ENCODE measurements at places on chromosomes 5 and 9. TPM values are rescaled to one million over a fixed set of nuclear protein-coding genes. Genes with fewer than 3 reads are reported as not detected.

The HAPLN1 gene
- total RNA-seq = 0.77 TPM

The RABGAP1 gene
- total RNA-seq = 36.6 TPM

The EIF4E1B gene
- total RNA-seq = not detected

The PCYOX1L gene
- 3.7 TPM for total RNA-seq

The IRF1 gene
- 21.2 TPM for total RNA-seq

The CRB2 gene
- not detected for total RNA-seq

The JAK2 gene
- 11.3 TPM for total RNA-seq

The DRD1 gene
- total RNA-seq = not detected

The PCDH12 gene
- under 0.01 TPM for total RNA-seq

The HSPA9 gene
- 205 TPM for total RNA-seq

The IGIP gene
- total RNA-seq = 9.1 TPM

The GBA2 gene
- total RNA-seq = 21.4 TPM

The CCDC69 gene
- 3.3 TPM for total RNA-seq

The FBXW11 gene
- 50.9 TPM for total RNA-seq

The PCDHAC1 gene
- under 0.01 TPM for total RNA-seq

Data from bronchial smooth muscle cell (primary cell).